ENCODE measurements at places on chromosomes 12 and 14. TPM values are rescaled to one million over a fixed set of nuclear protein-coding genes. Genes with fewer than 3 reads are reported as not detected.

Gene CCDC177
- total RNA-seq = 0.07 TPM

Gene TMCC3
- total RNA-seq = 1.3 TPM

Gene DAO
- not detected for total RNA-seq

Gene EIF2B1
- total RNA-seq = 144 TPM

Gene LBHD2
- total RNA-seq = not detected

Gene IFNG-AS1
- total RNA-seq = 0.07 TPM

Gene STX2
- total RNA-seq = 19.0 TPM

Gene TSPAN19
- total RNA-seq = 0.06 TPM

Gene PLEKHD1
- total RNA-seq = 0.21 TPM

Gene P3H3
- 11.6 TPM for total RNA-seq

Gene C3AR1
- total RNA-seq = not detected

Gene ATN1
- total RNA-seq = 28.1 TPM

Gene ERP29
- total RNA-seq = 105 TPM

Gene PRR4
- 8.8 TPM for total RNA-seq

Gene ESPL1
- 7.8 TPM for total RNA-seq

Gene PLCZ1
- total RNA-seq = not detected

Gene RTN1
- 1.5 TPM for total RNA-seq

Gene SYCP3
- not detected for total RNA-seq

Gene NOS1
- total RNA-seq = not detected

Gene ESRRB
- total RNA-seq = 13.6 TPM

Gene WSCD2
- 7.0 TPM for total RNA-seq

Gene SIRT4
- 7.4 TPM for total RNA-seq

Gene AP4S1
- total RNA-seq = 8.2 TPM

Gene VWF
- 0.03 TPM for total RNA-seq

Gene ZBTB1
- 31.4 TPM for total RNA-seq

Gene PPFIA2
- 53.5 TPM for total RNA-seq

Gene P2RX4
- total RNA-seq = 38.2 TPM

Gene IL31
- total RNA-seq = not detected

Gene PMEL
- total RNA-seq = 11.3 TPM

Gene RNU4-1
- not detected for total RNA-seq

Gene GLIPR1
- 0.03 TPM for total RNA-seq

Gene TMEM106C
- 100 TPM for total RNA-seq

Gene BCL11B
- 1.7 TPM for total RNA-seq

Gene ARPC3
- 94.0 TPM for total RNA-seq

Gene KRT3
- total RNA-seq = not detected

Gene KRT81
- not detected for total RNA-seq

Gene OASL
- not detected for total RNA-seq

Gene FAM216A
- 41.8 TPM for total RNA-seq

Gene MMP19
- not detected for total RNA-seq

Gene PLA2G1B
- not detected for total RNA-seq

Gene KERA
- not detected for total RNA-seq

Gene PRKD1
- total RNA-seq = 17.9 TPM

Gene TMEM229B
- 0.42 TPM for total RNA-seq

Gene GARIN6
- not detected for total RNA-seq

Gene WNT1
- total RNA-seq = not detected

Gene BCL2L2
- 40.7 TPM for total RNA-seq

Gene SDR9C7
- total RNA-seq = 0.14 TPM

Gene NID2
- total RNA-seq = 275 TPM

Gene FSCB
- total RNA-seq = not detected
